ENCODE measurements at places on chromosomes 13 and 19.

DNA sequence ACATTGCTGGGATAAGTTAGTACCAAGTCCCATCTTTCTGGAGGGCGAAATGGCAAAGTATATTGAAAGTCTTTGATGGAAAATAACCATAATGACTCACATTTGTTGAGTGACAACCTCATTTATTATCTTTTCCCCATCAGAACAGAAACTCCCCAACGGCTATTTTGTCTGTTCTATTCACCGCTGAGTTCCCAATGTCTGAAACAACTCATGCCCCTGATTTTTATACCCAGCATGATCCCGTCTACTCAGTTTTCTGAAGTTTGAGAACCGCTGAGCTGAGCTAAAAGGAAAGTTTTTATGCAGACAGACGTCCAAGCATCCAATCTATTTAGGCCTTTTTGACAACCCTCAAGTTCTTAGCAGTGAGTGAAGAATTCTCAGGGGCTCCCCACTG lies 7.8 kb upstream of the TINCR start:
- DNase-seq: no peak

DNA sequence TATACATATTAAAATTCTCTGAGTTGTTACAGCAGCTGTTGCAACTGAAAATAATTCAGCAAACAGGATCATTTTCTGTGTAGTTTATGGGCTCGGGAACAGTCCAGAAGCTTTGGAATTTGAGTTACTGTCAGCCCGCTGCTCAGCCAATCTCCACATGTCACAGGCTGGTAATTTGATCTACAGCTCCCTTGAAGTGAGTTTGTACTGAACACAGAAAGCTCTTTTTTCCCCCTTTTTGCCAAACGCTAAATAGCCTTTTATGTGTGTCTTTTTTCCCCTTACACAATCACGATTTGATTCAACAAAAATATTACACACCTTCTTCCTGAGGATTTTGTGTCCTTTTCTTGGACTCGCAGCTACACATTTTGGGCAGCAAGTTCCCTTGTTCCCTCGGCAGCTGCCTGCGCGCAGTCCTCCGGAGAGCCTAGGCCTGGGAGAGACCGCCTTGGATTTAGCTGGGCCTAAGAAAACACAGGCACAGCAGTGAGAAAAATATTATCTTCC lies 371.4 kb downstream of the KCNRG start:
- DNase-seq: no peak

- no peak for DNase-seq
Measured at GRCh38 chr19:38273499-38273898, 9.1 kb downstream of the SPINT2 start.

DNA sequence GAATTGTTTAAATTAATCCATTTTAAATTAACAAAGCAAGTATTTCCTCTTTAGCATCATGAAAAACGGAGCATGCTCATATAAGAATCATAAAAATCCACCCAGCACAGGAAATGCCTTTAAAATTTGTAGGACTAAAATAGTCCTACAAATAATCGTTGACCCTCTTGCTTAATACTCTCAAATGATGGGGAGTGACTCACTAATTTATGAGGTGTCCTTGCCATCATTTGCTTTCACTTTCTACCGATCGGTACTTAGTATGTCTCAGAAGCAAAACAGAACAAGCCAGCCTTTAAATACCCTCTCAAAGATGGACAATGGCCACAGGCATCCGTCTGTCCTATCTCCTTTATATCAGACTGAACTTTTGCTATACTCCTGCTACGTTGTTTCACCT lies 97.2 kb downstream of the SUCLA2 start:
- no peak for DNase-seq

- DNase-seq: no peak
Measured at GRCh38 chr13:77067519-77067918, 40.6 kb upstream of the FBXL3 start.

DNA sequence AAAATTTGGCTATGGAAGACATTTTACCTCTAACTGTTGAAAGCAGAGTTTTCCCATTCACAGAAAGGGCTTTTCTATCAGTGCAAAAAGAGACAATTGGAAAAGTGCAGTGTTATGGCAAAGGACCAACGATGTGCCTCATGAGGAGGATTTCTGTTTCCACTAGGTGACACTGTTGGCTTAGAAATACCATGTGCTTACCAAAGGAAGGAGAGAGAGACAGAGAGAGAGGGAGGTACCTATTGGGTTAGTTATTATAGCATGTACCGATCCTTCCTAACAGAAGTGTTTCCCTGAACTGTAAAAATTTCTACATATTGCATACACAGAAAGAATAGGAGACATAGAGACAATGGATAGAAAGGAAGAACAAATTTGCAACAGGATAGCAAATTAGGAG lies 23.9 kb upstream of the PSG4 start:
- DNase-seq: no peak

DNA sequence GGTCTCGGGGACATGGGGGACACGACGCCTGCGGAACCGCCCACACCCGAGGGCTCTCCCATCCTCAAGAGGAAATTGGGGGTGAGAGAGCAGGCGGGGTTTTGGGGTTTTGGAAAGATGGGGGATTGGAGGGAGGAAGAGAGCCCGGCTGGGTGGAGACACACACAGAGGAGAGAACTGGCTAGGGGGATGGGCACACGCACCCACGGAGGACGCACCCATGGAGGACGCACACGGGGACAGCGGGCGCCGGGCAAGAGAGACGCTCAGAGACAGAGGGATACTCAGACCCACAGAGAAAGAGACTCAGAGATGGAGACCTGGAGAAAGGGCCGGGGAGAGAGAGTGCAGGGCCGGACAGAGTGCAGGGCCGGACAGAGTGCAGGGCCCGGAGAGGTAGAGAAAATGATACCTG lies 52.1 kb downstream of the MAP4K1 start:
- DNase-seq: no peak

DNA sequence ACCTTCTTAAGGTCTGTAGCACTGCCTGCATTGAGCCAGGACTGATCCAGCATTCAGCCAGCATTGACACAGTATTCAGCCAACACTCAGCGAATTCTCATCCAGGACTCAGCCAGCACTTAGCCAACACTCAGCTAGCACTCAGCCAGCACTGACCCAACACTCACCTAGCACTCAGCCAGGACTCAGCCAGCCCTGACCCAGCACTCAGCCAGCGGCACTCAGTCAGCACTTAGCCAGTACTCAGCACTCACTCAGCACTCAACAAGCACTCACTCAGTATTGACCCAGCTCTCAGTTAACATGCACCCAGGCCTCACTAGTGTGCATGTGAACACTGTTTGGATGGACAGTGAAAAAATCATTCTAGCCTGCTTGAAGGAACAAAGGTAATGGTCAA lies 55.0 kb downstream of the TSHZ3 start:
- DNase-seq: no peak

DNA sequence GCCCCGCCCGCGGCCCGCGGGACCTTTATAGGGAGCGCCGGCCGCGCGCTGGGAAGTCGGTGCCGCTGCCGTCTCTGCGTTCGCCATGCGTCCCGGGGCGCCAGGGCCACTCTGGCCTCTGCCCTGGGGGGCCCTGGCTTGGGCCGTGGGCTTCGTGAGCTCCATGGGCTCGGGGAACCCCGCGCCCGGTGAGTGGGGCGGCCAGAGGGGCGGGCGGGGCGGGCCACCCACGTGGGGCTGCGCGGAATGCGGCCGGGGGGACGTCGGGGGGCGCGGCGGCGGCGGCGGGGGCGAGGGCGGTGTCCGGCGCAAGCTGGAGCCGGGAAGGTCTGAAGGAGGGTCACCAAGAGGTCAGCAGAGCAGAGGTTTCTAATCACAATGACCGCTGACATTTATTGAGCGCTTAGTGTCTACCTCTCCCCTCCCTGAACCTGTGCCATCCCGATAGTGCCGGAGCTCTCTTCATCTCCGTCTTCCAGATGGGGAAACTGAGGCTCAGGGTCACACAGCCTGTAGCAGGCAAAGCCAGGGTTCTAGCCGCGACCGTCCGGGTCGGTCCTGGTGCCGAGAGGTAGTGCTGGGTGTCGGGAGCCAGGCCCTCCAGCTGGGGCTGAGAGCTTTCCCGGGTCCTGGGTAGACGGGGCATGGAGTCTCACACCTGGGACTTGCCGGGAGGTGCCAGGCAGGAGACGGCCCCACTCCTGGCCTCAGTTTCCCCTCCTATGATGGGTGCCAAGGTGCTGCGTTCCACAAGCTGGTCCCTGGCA lies at the start of gene FSTL3:
FSTL3 (plus strand) TSS at position 54 of the 767 bp plus-strand sequence; CDS start at position 86, 32 bp downstream.
- no peak for DNase-seq

- no peak for DNase-seq
Measured at GRCh38 chr19:4449022-4449638, 8.5 kb downstream of the UBXN6 start.

DNA sequence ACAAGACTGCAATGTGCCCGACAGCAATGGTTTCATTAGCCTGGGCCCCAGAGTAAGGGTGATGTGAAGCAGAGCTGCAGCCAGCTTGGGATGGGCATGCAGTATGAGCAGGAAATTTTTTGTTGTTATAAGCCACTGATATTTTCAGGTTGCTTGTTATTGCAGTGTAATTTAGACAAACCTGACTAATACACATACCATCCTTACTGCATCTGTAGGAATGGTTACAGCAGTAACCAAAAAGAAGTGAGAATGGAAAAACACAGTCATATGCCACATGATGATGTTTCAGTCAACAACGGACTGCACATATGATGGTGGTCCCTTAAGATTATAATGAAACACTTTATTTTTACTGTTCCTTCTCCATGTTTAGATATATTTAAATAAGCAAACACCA lies 8.6 kb upstream of the POMP start:
- no peak for DNase-seq

- no peak for DNase-seq
Measured at GRCh38 chr13:73321043-73321442, 262.2 kb downstream of the KLF5 start.

- no peak for DNase-seq
Measured at GRCh38 chr19:1309977-1310852, 24.5 kb downstream of the EFNA2 start.

- DNase-seq: no peak
Measured at GRCh38 chr13:81540777-81541176, 1199.9 kb upstream of the SPRY2 start.

DNA sequence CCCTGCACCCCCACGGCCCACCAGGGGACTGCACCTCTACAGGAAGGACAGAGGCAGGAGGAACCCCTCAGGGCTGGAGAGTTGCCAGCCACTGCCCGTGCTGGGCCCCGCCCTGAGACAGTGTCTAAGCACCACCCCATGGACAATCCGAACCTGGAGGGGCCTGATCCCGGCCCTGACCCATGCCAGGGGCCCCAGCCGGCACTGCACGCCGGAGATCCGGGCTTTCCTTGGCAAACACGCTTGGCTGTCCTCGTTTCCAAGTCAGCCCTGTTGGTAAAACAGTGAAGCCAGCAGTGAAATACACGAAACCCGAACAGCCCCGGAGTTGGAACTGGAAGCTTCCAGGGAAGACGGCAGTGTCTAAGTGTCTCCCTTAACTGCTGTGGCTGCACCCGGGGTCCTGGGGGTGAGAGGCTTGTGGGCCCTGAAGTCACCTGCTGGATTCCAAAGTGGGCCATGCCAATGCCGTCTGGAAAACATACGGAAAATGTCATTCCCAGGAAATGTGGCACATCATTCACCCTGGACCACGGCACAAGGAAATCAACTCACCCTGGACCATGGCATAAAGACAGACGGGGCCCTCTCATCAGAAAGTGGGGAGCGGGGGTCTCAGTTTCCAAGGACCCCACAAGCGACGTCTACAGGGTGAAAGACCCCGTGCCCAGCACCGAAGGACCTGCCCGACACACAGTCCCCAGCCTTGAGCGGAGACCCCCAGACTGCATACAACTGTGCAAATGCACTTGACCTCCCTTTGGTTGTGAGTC lies 30.9 kb downstream of the RASA3 start:
- no peak for DNase-seq

DNA sequence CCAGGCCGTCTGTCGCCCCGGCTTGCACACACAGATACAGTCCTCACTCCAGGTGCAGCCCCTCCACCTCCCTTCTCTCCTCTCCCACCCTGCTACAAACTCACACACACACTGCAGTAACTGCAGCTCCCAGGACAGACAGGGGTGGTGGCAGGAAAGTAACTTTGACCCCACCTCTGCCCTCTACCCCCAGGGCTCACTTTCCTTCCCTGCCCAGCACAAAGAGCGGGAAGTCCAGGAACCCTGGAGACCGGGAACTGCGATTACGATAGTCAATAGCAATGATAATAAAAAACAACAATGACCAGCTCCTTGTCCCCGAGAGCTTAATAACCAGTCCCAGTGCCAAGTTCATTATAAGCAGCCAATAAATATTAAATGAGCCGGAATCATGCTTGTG lies at the start of gene CEACAM20:
CEACAM20 (minus strand) TSS at position 140 of the 400 bp plus-strand sequence. CDS start 166 bp downstream, outside the sequence.
- DNase-seq: no peak

DNA sequence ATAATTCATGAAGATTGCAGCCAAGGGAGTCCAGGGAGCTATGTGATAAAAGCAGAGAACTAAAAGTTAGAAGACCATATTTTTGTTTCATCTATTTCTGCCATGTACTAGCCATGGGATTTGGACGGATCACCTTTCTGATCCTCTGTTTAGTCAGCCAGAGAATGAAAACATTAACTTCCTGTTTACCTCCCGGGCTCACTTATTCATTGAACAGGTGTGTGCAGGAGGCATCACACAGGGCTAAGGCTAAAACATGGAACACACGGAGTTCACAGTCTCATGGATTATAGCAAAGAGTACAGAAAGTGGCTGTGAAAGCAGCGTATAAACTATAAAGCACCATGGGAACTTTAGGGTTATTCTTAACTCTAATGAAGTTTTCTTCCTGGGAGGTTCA lies 96.8 kb downstream of the GPR12 start:
- no peak for DNase-seq

DNA sequence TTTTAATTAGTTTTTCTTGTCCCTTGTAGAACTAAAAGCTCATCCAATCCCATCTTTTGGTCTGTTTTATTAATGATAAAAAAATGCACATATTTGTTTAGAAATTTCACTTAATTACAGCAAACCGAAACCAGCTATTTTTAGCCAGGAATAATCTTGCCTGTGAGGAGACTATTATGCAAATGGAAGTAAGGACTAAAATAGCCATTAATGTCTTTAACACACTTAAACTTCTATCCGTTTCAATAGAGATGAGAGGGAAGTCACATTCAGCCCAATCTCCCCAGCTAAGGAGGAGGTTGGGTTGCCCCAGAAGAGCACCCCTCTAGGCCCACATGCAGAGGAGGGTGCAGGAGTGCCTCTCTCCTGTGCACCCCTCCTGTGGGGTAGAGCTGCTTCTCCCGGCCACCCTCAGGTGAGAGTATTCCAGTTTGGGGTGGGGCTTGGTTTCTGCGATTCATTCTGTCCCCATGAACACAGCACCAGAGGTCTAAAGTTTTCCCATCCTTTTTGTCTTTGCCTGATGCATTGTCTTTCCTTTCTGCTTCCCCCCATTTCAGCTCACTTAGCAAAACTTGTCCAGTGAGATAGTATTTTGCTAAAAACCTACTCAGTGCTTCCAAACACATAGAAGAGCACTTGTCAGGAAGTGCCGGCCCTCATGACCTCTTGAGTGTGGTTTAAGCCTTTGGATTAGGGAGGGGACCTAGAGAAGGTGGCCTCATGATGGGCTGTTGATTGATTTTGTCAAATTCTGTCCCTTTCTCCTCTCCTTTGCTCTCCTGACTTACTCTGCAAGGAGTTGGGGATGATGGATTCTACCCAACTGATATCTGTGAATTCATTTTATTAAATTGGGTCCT lies 28.2 kb downstream of the FGF9 start:
- no peak for DNase-seq

- DNase-seq: no peak
Measured at GRCh38 chr13:22931576-22931975, 249.2 kb upstream of the SGCG start.

- peak; percentile 17 for DNase-seq
Measured at GRCh38 chr19:41192574-41193429, at the start of gene CYP2S1. Gene CYP2S1, plus strand, starts transcription at chr19:41193219. Its CDS starts 46 bp downstream, at chr19:41193265.
